ENCODE measurements at places on chromosomes 1 and 21.

DNA sequence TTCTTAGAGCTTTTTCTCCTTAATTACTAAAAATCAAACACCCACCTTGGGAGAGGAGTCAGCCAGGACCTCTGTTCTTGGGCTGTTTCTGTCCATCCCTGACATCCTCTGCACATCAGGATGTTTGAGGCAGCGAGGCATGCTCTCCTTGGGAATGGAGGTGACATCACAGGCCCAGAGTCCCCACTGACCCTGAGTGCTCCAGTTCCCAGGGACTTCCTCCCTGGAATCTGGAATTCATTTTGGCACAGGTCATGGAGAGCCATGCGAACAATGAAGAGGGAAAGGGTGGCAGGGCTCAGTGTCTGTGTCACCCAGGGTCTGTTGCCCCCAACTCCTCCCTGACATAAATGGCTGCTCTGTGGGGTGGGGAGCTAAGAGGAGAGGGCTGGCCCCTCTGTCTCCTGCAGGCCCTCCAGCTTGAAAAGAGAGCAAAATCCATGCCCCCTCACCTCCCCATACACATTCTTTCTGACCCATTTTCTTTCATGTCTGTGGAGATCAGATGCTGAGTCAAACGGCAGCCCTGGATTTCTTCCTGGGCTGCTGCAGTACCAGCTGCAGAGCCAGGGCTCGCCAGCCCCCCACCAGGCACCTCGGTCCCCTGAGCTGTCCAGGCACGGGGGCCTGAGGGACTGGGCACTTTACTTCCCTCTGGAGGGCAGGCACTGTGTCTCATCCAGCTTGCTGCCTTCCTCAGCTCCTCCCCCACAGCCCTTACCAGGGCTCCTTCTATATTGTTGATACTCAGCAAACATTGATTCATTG, 102.0 kb downstream of the NMNAT2 start:
- DNase-seq, result no peak

DNA sequence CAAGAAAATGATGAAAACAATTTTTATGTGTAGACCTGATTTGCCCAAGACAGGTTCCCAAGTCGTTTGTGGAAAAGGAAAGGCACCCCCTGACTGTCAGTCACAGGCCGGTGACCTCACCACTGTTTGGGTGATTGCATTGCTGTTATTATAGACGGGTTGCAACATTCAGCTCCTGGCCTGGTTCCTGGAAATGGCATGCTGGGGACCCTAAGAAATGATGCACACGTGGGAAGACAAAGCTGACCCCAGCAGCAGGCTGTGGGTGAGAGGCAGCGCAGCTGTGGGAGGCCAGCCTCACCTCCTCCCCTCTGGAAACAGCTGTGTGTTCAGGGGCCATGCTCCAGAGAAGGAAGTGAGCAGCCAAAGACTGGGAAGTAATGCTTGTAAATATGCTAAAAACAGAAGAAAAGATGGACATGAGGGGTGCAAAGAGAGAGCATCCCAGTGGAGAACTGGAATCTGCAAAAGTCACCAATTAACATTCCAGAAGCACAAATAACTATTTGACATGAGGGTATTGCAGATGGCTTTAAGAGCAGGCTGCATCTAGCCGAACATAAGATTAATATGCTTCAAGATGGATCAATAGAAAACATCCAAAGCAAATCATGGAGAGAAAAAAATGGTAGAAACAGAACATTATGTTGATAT, 23.4 kb upstream of the ABCG1 start:
- DNase-seq, result no peak

GRCh38 chr1:32773764-32774463, 43.2 kb downstream of the YARS1 start:
- DNase-seq, result no peak

DNA sequence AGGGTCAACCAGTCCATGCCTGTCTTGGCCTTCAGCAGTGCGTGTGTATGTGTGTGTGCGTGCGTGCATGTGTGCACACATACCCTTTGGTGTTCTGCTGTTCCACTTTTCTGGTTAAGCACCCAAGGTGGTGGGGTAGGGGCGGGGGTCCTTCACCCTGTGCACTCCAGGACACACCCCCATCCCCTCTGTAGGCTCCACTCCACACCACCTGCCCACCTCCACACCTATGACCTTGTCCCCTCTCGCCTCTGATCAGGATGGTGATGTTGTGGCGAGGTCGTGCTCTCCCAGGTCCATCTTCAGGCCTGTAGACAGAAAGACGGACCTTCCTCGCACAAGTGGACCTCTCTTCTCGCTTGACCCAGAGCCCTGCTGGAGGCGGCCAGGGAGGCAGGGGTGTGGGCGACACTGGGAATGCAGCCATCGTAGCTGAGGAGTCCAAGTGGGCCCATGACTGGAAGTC, 44.6 kb downstream of the WDR4 start:
- DNase-seq, result peak; percentile 26

- peak; percentile 50 for DNase-seq
Measured at GRCh38 chr1:39132505-39133339, 71.8 kb upstream of the MACF1 start.
